ENCODE measurements at places on chromosomes 5 and 9. TPM values are rescaled to one million over a fixed set of nuclear protein-coding genes. Genes with fewer than 3 reads are reported as not detected.
A peak's percentile ranks its signal among the peaks of the same experiment; 100 is the strongest.

- no peak for DNase-seq
These were observed 40.2 kb upstream of the RAB3C start for GRCh38 chr5:58542709-58543108.

GRCh38 chr9:34664281-34665066, 2.0 kb upstream of the CCL27 start:
- peak; percentile 74 for DNase-seq

DNA sequence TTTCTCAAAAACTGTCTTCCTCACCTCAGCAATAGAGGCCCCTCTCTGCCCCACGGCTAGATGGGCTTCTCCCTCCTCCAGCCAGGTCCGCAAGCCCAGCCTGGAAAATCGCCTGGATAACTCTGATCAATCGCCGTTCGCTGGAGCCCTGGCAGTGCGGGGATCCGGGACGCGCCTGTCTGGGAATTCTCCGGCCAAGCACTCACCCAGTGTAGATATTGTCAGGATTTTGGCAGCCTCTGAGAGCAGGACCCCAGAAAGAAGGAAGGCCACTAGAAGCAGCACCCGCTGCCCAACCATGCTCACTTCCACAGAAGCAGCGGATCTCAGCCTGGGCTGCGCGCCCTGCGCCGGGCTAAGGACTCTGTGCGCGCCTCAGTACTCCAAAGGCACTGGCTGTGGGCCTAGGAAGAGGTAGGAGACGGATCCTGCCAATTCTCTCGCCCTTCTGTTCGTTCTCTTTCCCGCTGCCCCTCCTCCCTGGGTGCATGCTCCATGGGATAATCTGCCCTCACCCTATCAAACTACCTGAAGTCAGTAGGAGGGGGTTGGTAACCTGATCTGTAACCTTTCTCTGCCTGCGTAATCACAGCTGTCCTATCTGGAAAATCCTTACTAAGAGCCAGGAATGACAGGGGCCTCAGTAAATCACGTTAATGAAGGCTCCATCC, at the start of gene UGT3A1:
UGT3A1 (minus strand) TSS at position 450 of the 671 bp plus-strand sequence; CDS start at position 300, 150 bp downstream.
- DNase-seq: peak; percentile 1

GRCh38 chr9:113807173-113808061, 68.7 kb upstream of the ZNF618 start:
- peak; percentile 54 for DNase-seq

DNA sequence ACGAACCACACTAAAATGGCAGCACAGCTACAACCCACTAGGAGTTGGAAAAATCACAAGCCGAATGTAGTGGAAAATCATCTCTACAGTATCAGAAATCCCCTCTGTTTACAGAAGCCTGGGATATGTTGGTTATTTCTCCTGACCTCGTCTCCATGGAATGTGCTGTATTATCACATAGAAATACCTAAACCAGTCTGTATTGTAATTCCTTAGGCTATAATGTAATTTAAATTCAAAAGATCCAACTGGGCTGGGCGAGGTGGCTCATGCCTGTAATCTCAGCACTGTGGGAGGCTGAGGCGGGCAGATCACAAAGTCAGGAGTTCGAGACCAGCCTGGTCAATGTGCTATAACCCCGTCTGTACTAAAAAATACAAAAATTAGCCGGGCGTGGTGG, 244.8 kb upstream of the MPDZ start:
- DNase-seq: no peak

KCNMB1 gene
- total RNA-seq: 0.09 TPM

LAMC3 gene
- 4.0 TPM for total RNA-seq

GABRA1 gene
- not detected for total RNA-seq

SPOCK1 gene
- total RNA-seq: 75.6 TPM

PCDHGA7 gene
- total RNA-seq: 0.32 TPM

All from neural crest cell (in vitro differentiated cells).